ENCODE measurements at places on chromosomes 3 and 15.

- DNase-seq = no peak
Measured at GRCh38 chr3:183581496-183582155, 26.1 kb upstream of the KLHL6 start.

DNA sequence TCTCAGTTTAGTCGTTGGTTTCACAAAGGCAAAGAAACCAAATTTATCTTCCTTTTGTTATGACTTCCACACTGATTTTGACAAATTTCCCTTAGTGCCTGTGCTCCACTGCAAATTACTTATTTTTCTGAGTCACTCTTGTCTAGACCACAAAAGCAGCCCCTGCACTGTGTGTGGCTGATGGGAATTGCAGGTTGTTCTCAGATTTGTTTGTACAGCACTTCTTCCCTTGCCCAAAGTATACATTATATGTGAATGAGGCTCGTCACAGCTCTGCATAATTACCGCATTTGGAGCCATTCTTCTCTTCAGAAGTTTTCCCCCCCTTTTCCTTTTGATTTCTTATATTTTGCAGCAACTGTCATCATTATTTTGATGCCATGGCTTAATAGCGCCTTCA lies 354.2 kb upstream of the IL12A start:
- DNase-seq = peak; percentile 73

DNA sequence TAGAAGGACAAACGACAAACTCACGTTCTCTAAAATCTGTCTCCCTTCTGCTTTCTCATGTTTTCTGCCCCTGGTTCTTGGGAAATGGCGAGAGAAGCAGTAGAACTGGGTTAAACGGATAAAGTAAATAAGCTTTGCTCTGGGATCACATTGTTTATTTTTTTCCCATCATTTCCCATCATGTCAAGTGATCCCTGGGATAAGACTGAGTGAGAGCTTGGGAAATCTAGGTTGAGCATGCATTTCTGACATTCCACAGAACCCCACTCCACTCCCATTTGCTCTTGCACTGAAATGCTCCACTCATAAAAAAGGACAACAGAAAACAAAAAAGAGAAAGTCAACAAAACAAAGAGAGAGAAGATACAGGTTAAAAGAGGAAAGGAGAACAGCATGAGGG lies 69.1 kb downstream of the SEMA6D start:
- DNase-seq = no peak

GRCh38 chr3:173826416-173826815 lies 428.9 kb downstream of the NLGN1 start:
- DNase-seq = no peak

- no peak for DNase-seq
Measured at GRCh38 chr3:155714295-155714718, 30.6 kb downstream of the PLCH1 start.

DNA sequence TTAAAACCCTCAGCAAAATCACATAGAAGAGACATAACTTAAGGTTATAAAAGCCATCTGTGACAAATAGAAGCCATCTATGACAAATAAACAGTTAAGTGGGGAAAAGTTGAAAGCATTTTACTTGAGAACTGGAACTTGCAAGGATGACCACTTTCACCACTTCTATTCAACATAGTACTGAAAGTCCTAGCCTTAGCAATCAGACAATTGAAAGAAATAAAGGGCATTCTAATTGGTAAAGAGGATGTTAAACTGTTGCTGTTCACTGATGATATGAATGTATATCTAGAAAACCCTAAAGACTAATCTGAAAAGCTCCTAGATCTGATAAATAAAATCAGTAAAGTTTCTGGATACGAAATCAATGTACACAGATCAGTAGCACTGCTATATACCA lies 186.9 kb upstream of the SATB1 start:
- no peak for DNase-seq

DNA sequence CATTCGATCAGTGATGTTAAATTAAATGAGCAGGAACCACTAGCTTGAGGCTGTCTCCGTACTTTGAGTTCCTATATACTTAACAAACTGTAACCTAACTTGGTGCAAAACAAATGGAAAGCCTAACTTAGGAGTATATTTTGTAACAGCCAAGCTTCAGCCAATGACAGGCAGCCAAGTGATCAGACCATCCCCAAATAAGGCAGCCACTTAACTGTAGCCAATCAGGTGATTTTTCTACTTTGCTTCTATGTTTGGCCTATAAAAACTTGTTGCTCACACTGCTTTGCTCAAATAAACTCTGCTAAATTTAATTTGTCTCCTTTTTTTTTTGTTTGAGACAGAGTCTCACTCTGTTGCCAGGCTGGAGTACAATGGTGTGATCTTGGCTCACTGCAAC lies 19.3 kb upstream of the ZNF770 start:
- peak; percentile 7 for DNase-seq

DNA sequence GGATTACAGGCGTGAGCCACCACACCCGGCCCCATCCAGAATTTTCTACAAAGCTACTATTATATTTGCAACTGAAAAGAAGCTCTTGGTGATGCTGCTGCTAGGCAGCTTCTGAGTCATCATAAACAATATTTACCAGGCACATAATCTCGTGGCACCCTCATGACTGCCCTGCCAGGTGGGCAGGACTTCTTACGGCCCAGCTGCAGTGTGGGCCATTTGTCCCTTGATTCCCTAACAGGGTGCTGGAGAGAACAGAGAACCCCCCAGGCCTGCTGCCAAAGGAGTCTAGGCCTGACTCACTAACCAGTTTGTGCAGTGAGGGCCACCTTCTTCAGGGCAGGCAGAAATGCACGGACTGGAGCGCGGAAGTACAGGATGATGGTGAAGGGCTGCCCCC lies 4.9 kb downstream of the EPB42 start:
- DNase-seq = no peak

GRCh38 chr3:31550452-31551251 lies 17.9 kb downstream of the STT3B start:
- peak; percentile 24 for DNase-seq

- no peak for DNase-seq
Measured at GRCh38 chr3:78799681-78800080, 968.1 kb downstream of the ROBO1 start.

DNA sequence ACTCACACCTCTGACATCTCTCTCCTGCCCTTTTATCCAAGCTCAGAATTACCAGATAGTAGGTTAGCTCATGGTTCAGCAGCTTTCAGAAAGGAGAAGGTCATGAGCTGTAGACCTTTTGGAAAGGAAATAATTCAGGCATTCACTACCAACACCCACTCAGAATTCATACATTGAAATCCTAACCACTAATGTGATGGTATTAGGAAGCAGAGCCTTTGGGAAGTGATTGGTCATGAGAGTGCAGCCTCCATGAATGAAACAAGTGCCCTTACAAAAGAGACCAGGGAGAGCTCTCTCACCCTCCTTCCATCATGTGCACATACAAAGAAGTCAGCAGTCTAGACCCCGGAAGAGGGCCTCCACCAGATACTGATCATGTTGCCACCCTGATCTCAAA lies 315.8 kb upstream of the CCDC54 start:
- DNase-seq = no peak

DNA sequence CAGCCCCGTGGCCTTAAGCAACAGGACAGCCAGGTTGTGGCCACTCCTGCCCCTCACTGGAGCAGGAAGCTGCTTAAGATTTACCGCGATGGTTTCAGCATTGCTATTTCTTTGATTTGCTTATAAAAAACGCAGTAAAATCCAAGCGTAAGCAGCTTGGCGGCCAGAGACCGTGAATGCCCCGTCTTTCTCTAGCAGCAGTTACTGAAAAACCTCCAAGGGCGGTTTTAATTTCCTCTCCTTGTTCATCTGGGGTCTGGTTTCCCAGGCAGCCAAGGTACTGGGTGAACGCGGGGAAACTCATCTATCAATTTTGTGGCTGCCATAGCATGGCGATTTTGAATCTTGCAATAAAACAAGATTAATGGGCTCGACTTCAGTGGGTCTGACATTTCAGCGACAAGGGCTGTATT lies 130.3 kb downstream of the MINAR1 start:
- DNase-seq = peak; percentile 15

- DNase-seq = no peak
Measured at GRCh38 chr3:106302451-106303221, 433.8 kb upstream of the CBLB start.

GRCh38 chr15:78007964-78008886 lies 69.3 kb downstream of the TBC1D2B start:
- DNase-seq = peak; percentile 31

DNA sequence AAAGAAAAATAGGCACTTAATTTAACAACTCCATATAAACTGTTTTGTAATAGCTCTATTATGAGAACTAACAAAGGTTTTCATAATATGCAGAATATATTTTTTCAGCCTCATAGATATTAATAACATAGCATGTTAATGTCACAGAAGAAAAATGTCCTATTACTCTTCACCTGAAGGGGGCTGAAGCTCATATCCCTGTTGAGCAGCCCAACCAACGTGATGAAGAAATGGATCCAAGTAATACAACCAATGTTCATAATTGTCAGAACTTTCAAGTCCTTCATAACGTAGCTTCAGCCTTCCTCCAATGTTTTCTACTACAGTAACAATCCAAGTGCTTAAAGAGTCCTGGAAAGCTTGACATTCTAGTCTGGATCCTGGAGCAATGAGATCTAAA lies 34.5 kb upstream of the STIMATE start:
- DNase-seq = no peak

GRCh38 chr15:69061414-69061842 lies 46.9 kb downstream of the NOX5 start:
- DNase-seq = no peak

- DNase-seq = peak; percentile 17
Measured at GRCh38 chr3:64921281-64922065, 233.7 kb upstream of the ADAMTS9 start.

DNA sequence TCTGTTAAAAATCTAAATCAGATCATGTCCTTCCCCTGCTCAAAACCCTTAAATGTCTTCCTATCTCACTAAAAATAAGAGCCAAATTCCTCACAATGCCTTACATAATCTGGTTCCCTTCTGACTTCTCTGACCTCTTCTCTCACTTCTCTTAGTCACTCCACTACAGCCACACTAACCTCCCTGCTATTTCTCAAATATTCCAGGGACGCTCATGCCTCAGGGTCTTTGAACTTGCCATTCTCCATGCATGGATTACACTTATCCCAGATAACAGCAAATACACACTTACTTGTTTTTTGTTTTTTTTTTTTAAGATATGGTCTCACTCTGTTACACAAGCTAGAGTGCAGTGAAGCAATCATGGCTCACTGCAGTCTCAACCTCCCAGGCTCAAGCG lies 8.5 kb downstream of the TP53BP1 start:
- no peak for DNase-seq

- DNase-seq = no peak
Measured at GRCh38 chr15:42285034-42285433, 11.8 kb upstream of the TMEM87A start.

DNA sequence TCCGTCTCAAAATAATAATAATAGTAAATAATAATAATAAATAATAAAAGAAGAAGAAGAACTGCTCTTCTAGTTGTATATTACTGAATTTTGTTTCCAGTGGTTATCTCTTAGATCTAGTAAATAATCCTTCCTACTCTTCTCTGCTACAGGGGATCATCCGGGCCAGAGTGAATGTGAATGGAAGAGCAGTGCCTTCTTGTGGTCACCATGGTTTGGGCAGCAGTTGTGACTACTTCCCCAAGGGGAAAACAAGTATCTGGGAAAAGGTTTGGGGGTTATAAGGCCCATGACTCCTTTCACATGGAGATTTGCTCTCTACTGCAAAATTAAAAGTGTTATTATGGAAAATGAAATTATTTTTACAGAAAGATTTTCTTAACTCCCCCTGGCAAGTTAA lies 5.5 kb upstream of the OR5K1 start:
- DNase-seq = no peak

- peak; percentile 7 for DNase-seq
Measured at GRCh38 chr3:189561256-189561655, 69.9 kb upstream of the TP63 start.

DNA sequence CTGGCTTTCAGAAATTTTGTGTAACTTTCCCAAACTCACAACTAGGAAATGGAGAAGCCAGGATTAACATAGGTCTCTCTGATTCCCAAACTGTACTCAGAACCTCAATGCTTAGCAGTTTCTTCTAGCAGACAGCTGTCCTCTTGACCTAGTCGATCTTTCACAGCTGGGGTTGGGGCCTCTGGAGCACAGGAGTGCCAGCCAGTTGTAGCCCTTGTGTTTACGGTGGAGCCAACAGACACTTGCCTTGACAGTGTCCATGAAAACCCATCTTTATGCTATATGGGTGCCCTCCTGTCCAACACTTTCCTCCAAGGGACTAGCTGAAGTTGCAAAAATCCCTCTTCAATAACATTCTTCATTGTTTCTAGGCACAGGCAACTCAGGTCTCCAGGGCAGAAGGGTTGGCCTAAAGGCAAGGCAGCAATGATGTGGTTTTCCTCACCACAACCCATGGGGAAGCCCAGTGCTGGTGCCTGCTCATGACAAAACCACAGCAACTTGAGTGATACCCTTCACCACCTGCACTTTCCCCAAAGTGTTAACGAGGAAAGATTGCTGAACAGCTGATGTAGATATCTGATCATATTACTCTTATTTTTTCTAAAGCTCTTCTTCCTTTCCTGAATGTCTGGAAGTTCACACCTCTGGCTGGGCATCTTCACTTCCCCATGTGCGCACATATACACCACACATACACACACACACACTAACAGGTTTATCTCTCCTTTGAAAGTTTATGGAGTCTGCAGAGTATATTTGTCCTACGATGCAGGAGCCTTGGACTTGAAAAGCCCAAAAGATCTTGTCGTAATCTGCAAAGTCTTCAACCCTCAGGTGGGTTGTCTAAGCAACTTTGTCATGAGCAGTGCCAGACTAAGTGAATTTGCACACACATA lies 11.0 kb upstream of the KNG1 start:
- no peak for DNase-seq

- no peak for DNase-seq
Measured at GRCh38 chr3:43132193-43132592, 26.3 kb upstream of the POMGNT2 start.

GRCh38 chr3:129195731-129196256 lies 12.1 kb upstream of the CNBP start:
- peak; percentile 94 for DNase-seq

DNA sequence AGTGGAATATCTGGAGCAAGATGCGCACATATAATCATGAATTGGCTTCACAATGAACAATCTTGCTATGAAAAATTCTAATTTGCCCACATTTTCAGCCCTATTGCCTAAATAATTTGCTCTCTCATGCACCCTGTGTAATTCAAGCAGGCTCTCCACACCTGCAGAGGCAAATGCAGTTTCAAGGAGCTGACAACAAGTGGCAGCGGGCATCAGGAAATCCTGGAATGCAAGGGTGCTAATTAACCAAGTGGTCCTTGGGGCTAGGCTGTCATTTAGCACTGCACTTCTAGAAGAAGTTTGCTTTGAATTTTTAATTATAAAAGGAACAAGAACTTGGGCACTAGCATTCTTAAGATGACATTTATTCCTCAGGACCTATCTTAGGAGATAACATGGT lies 56.3 kb upstream of the ICE2 start:
- DNase-seq = no peak

DNA sequence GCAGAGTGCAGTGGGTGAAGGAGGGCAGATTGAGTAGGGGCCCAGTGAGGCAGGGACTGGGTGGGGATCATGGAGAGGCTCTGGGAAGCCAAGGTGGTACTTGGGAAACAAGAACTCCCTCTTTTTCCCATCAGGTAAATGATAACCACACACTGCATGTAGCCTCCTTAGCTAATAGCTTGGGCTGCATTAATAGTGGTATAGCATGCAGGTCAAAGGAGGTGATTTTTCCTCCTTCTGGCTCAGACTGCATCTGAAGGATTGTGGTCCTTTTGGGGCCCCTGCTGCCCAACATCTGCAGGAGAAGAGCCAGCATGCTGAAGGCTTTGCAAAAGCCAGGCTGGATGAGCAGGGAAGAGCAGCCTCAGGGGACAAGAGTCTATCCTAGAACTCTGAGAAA lies 45.4 kb downstream of the PPCDC start:
- DNase-seq = no peak
